Activated CD4-positive, alpha-beta T cell treated with anti-CD3 and anti-CD28 coated beads, Interleukin-2, amount 10 ng/mL, durations not matched to agents 7 days and 5 days (primary cell): ENCODE measurements at places on chromosomes 2 and 18. TPM values are rescaled to one million over a fixed set of nuclear protein-coding genes. Genes with fewer than 3 reads are reported as not detected.

DNA sequence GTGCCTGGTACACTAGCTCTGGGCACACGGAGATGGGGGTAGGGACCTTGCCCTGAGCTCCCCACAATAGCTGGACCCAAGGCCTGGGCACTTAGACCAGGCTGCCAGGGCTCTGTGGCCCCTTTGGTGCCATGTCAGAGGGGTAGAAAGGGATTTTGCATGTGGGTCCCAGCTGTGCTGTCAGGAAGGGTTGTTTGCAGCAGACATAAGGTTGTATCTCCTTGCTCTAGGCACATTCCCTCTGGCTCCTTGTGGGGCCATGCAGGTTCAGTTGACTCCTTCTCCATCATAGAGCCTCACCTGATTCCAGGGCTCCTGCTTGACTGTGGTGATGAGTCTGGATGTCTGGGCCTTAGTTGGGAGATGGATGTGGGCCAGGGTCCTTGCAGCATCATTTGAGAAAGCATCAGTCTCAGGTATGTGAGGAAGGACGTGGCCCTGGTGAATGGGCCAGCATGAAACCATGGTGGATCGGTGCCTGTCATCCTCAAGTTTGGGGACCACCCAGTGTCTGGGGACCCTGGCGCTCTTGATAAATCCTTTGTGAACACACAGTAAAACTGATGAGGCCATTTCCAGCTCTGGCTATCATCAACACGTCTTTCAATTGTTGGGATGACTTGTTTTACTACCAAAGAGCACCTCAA, 461.9 kb upstream of the HS6ST1 start:
- DNase-seq, result no peak

GRCh38 chr2:58851598-58851997, 610.5 kb upstream of the FANCL start:
- DNase-seq, result no peak

- DNase-seq, result no peak
Measured at GRCh38 chr2:39684464-39684863, 18.7 kb downstream of the TMEM178A start.

CDK15 gene
- total RNA-seq, result not detected

- DNase-seq, result no peak
Measured at GRCh38 chr2:187206071-187206470, 242.0 kb downstream of the CALCRL start.

MYOM1 gene
- 0.71 TPM for total RNA-seq

TNS1 gene
- 13.5 TPM for total RNA-seq

GRCh38 chr2:52717836-52718235, 1049.8 kb upstream of the CHAC2 start:
- no peak for DNase-seq

CD8B2 gene
- total RNA-seq, result not detected

GRCh38 chr2:21650569-21650968, 526.8 kb downstream of the TDRD15 start:
- DNase-seq, result no peak

DNA sequence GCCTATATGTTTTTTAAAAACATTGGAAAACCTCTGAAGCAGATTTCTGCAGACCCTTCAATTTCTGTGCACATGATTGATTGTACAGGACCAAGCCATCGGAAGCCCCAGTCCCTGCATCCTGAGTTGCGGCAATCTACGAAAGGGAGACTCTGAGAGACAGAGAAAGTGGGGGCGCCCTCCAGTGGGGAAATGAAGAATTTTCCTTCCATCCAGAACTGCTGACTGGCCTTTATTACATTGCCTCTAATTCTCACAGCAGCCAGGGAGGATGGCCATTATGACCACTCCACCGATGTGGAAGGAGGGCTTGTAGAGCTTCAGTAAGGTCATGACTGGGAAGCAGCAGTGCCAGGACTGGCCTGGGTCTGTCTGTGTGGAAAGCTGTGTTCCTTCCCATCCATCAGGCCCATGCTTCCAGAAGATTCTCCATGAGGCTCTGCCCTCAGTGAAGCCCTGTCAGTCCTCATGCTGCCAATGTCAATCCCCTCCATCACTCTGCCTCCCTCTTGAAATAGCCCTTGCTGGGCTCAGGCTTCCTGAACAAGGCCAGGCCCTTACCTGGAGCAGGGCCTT, 20.0 kb upstream of the RESP18 start:
- DNase-seq, result peak; percentile 74

EDAR gene
- 0.87 TPM for total RNA-seq

- no peak for DNase-seq
Measured at GRCh38 chr2:234880551-234881211, 71.1 kb upstream of the SH3BP4 start.

DNA sequence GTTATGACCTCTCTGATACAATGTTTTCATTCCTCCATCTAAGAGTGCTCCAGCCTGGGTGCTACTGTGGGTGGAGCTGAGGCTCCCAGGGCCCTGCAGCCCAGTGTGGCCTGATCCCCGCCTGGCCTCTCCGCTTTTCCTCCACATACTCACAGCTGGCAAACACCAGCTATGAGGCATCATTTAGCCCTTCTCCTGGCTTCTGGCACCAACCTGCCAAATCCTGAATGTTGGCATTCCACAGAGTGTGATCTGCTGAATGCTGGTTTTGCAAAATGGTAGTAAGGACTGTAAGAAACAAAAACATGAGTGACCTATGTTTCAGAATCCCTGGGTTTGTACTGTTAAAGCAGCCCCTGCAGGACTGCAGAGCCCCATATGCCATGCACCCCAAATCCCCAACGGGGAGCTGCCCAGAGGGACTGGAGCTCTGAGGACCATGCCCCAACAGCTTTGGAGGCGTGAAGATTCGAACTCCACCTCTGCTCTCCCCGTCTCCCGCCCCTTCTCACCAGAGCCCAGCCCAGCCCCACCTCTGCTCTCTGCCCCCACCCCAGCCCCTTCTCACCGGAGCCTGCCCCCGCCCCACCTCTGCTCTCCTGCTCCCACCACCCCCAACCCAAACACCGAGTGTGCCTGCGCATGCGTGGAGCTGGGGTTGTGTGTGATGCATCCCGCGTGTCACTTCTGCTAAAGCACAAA, 4.2 kb downstream of the SLC66A2 start:
- no peak for DNase-seq

DNA sequence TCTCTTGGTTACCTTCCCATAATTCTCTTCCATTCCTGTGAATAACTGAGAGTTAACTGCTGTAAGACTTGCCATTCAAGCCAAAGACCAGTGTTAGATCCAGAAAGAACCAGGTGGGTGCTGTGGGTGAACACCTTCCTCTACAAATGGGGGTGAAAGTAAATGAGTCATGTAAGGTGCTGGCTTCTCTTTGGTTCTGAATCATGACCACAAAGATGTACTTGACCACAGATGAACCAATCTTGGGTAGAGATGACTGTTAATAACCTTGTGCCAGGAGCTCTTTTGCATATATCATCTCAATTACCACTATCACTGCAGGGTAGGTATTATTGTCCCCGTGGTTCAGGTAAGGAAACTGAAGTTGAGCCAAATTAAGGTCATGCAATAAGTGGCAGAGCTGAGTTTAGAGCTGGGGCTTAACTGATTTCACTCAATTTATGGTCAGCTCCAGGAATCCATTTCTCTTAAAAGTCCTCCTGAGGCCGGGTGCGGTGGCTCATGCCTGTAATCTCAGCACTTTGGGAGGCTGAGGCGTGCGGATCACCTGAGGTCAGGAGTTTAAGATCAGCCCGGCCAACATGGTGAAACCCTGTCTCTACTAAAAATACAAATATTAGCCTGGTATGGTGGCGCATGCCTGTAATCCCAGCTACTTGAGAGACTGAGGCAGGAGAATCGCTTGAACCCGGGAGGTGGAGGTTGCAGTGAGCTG, 244.9 kb upstream of the CXCR4 start:
- peak; percentile 32 for DNase-seq

COPS7B gene
- total RNA-seq, result 50.0 TPM

GRCh38 chr2:97726261-97727064, 13.1 kb downstream of the ZAP70 start:
- DNase-seq, result no peak

G6PC2 gene
- not detected for total RNA-seq

- no peak for DNase-seq
Measured at GRCh38 chr2:241703032-241703604, 1.3 kb downstream of the ING5 start.

DNA sequence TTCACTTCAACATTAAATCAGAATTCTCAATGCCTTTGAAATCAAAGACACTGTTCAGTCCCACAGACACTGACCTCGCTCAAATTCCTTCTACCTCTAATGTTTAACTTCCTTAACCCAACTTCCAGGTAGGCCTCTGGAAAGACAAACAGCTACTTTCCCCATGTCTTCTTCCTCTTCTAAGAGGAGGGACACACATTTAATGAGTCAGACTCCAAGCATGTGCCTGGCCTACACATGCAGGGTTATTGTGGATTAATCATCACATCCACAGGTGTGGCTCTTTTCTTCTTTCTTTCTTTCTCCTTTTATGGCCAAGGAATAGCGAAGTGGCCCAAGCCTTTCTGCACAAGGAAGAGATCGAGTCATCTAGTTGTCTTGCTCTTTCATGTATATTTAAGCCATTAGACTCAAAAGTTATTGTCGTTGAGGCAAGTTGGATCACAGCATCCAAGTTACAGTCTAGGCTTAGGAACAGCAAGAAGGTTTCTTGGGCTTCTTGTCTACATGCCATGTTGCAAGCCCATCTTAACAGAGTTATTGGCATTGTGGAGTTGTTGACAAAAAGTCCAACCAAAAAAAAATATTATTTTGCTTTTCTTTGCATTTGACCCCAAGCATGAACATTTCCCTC, 387.8 kb downstream of the IRS1 start:
- no peak for DNase-seq

GRCh38 chr2:11024259-11024645, 112.5 kb downstream of the KCNF1 start:
- DNase-seq, result no peak

- no peak for DNase-seq
Measured at GRCh38 chr2:36338827-36339145, 16.8 kb upstream of the CRIM1 start.

DNA sequence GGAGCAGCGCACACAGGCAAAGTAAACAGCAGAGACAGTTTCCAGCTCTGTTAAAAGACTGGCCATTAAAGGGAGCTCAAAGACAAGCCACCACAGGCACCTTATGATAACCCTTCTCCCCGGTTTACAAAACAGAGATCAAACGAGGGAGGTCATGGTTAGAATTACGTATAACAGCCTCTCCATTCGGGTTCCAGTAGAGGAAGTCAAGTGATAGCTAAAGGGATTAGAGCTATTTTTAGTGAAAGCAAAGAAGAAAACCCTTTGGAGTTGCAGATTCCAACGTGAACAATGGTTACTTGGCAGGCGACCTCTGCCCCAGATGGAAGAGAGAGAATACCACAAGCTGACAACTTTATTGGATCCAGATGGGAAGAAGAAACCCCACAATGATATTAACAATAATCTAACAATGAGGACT, 31.2 kb upstream of the EDAR start:
- DNase-seq, result peak; percentile 15

RGPD3 gene
- total RNA-seq, result not detected

TMEM185B gene
- 21.3 TPM for total RNA-seq

GRCh38 chr18:31225668-31226067, 63.0 kb upstream of the DSC1 start:
- no peak for DNase-seq

IL1RL1 gene
- total RNA-seq, result not detected

DNA sequence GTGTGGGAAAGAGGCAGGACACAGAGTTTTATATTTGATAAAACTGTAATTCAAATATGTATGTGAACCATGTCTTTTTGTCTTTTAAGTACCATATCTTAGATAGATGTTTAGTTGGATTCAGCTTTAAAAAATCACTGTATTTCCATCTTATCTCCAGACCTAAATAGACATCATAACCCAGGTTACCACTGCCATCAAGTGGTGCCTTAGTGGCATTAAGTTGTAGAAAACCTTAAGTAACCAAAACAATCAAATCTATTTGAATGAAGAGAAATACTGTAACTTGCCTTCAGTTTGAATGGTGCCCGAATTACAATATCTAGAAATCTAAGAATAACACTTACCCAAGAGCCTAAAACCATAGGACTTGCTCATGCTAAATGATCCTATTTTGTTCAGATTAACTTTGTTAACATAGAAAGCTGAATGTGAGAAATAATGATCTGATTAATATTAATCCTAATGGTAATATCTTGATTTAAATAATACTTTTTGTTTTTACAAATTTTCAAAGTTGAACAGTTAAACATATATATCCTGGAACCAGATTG, 92.5 kb upstream of the MAP2 start:
- DNase-seq, result no peak

GRCh38 chr2:136858656-136859055, 93.3 kb downstream of the THSD7B start:
- DNase-seq, result no peak

- DNase-seq, result no peak
Measured at GRCh38 chr2:180004731-180005130, 2.4 kb downstream of the CWC22 start.

GRCh38 chr18:23391156-23391555, 61.9 kb upstream of the RIOK3 start:
- DNase-seq, result no peak

DNA sequence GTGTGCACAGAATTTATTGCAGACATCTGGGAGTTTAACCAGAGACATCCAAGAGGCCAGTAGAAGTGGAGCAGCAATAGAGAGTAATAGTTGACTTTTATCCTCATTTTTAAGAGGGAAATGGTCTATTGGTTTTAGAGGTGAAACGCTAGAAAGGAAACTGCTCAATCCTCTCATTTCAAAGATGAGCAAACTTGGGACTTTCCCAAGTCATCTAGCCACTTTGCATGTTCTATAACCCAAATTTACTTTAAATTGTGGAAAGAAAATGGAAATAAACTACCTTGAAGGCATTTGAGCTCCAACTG, 601.7 kb downstream of the ARHGAP15 start:
- DNase-seq, result no peak

DNA sequence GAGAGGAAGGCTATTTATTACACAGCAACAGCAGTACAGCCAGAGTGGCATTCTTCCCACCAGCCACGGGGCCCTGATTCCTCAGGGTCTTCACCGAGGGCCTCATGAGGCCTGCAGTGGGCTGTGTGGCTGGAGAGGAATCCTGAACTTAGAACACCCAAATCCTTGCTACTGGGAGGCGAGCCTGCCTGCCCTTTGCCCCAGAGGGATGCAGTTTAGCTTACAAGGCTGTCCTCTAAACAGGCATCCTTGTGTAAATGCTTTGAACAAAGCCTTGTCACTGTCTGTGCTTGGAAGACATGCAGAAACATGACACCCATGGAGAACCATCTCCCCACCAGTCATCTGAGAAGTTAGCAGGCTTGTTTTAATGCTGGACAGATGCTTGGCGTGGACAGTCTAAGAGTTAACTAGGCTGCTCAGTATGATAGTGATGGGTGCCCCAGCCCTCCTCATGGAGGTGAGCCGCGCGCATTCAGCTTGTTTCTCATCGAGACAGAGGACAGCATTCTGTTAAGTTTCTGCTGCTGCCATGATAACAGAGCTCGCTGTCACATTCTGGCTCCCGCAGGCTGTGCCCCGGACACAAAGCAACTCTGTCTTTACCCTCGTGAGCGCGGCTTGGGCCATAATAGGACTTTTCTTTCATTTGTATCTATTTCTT, 42.9 kb downstream of the ADI1 start:
- no peak for DNase-seq

DNA sequence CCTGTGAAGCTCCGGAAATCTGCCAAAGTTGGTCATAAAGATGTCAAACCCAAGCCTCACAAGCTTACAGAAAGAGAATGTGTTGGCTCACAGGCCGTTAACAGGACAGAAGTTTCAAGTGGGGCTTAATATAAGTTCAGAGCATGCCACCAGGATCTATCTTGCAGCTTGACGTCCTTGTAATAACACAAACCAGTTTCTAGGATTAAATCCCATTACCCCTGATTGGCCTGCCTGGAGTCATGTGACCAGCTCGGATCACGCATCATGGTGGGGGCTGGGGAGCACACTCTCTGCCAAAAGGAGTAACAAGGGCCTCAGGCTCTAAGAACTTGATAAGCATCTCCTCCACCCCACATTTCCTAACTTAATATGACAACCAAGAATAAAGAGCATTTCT, 38.9 kb upstream of the SCG2 start:
- no peak for DNase-seq
